Myocyte (in vitro differentiated cells): ENCODE measurements at places on chromosomes 3 and 15.
A peak's percentile ranks its signal among the peaks of the same experiment; 100 is the strongest.

DNA sequence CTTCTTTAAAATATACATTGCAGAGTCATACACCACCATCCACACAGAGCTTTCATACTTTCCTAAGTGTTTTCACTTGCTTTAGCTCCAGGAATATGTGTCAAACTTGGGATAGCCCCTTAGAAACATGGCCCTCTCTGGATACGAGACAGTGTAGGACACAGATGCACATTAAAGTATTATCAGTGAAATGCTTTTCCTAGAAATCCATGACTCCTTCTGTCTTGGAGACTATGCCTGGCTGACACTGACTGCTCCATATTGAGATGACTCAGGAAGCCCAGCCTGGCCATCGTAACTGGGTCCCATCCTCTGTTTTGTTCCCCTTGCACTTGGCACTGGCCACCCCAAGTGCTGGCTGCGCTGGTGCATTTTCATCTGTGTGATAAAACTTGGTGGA is 204.8 kb downstream of the PDZRN3 start:
- DNase-seq = no peak

GRCh38 chr15:95845862-95846515 is 484.5 kb upstream of the NR2F2 start:
- DNase-seq = no peak

- DNase-seq = no peak
Measured at GRCh38 chr3:178369006-178369405, 167.2 kb upstream of the KCNMB2 start.

DNA sequence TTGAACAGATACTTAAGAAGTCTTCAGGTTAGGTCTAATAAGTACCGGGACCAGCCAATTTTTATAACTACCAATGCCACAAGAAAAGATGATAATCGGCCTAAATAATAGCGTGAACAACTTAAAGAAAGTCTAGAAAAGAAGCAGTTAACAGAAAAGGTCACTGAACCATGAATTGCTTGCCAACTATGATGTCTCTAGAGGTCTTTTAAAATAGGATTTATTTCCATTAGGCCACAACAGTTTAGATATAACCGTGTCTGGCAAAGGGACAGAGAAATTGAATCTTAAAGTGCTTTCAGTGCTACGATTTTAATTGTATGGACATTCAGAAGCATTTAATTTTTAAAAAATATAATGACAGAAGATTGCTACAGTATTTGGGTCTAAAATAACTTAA is 1070.4 kb downstream of the ROBO1 start:
- DNase-seq = no peak

- DNase-seq = no peak
Measured at GRCh38 chr3:153621953-153622352, 459.9 kb downstream of the RAP2B start.

GRCh38 chr3:190626951-190627620 is 113.2 kb downstream of the IL1RAP start:
- DNase-seq = no peak

- DNase-seq = peak; percentile 58
Measured at GRCh38 chr15:89998141-89998661, 2.9 kb upstream of the ZNF710 start.

GRCh38 chr3:27340534-27340933 is 28.6 kb downstream of the NEK10 start:
- DNase-seq = no peak

DNA sequence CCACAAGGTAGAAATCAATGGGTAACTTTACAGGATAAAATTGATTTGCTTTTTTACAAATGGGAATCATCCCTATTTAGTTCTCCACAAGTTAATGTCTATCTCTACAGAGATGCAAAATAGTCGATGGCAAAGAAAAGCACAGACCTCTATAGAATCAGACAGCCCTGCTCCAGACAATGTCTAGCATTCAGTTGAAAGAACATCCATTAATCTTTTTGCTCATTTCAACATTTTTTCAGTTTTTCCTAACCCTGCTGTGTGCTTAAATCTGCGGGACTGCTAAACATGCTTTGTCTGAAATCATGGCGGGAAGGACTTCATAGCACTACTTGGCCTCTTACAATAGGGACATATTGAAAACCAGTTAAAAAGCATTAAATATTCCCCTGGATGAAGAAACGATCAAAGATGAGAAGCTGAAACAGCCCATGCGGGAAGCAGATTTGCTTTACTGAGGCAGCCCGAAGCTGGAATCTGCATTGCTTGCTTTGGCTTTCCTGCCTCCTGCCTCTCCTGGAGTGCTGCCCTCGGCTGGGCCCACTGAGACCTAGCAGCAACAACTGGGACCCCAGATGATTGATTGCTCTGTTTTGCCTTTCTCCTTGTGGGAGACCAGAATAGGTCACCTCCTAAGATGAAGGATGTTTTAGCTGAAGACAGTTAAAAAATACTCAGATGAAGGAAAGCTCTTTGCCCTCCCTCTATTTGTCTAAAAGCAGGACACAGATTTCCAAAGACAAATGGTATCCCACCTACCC is 38.5 kb upstream of the RASGRP1 start:
- DNase-seq = peak; percentile 4

DNA sequence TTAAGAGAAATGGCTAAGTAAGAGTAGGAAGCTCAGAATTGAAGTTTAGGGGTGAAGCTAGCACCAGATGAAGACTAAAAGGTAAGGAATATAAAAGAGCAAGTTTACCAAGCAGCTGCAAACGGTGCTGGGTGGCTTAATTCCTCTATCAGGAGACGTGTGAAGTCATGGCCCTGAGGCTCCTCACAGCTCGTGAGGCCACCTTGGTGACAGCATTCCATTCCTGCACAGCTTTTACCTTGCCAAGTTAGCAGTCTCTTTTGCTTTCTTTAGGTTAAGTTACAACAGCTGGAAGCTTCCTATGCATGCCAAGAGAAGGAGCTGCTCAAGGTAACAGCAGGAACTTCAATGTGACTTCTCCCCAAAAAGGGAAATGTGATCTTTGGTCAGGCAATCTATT is 6.4 kb downstream of the TMCO5A start:
- DNase-seq = no peak

- peak; percentile 61 for DNase-seq
Measured at GRCh38 chr3:59424268-59425010, 374.6 kb upstream of the CFAP20DC start.

DNA sequence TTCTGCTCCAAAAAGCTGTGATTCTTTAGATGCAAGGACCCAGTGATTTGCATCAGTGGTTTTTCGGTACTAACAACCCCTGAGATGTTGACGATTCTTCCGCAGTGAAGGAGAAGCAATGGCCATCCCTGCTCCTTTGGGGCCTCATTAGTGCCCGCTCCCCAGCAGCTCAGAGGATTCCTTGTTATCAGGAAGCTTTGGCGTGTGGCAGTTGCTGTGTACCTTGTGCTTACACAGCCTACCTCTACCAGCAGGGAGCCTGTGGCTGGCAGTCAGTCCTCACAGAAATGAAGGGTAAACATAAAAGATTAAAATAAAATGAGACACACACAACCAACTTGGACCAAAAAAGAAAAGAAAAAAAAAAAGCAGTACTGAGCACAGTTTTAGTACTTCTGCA is 55.2 kb downstream of the CNTN3 start:
- no peak for DNase-seq

DNA sequence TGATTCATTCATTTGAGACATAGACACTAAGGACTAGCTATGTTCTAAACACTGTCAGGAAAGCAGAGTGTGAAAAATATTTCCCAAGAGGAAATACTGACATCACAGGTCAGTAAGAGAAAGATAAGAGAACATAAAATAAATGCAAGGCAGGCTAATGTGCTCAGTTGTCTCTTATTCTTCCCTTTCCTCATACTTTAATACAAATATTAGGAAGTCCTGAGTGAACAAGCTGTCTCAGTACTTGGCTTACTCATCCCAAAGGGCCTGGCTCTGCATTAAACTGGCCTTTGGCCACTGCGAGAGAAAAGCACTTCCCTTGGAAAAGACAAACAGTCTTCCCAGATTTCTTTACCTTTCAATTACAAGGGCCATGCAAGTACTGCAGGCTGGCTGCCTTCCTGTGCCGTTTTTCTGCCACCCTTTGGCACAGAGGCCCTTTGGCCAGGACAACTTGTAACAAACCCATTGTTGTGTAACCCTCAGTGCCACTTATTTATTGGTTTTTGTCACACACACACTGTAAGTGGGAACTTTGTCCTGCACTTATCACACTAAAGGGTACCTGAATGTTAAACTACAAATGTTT is 31.7 kb downstream of the EDC3 start:
- no peak for DNase-seq

GRCh38 chr3:194797555-194798250 is 112.0 kb downstream of the FAM43A start:
- DNase-seq = no peak

DNA sequence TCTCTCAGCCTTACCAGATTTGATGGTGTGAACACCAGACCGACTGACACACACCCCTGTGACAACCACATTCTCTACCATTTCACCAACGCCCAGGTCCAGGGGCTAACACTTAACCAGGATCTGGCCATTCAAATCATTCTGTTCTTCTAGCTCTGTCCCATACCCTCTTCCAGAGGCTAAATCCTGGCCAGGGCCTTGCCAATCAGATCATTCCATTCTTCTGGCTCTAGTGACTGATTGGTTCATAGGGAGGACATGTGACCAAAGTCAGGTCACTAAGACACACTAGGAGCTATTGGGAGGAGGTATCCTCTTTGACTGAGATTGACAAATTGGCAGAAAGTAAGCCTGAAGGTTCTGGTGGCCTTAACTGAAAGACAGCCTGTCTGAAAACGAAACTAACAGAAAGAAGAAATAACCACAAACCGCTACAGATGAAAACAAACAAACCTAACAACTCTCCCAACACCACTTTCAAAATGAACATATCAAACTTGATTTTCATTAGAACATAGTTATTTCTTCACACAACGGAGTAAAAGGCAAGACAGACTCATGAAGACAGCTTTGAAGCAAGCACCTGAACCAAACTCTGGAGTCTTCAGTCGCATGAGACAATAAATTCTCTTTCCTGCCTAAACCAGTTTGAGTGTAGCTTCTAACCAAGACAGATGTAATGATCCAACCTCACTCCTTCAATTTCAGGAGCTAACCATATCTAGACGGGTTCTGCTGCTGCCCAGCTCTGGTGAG is 68.5 kb downstream of the TRANK1 start:
- no peak for DNase-seq

GRCh38 chr3:11132861-11133260 is 21.4 kb upstream of the HRH1 start:
- no peak for DNase-seq
